Activated CD4-positive, alpha-beta T cell treated with anti-CD3 and anti-CD28 coated beads, Interleukin-2, Interleukin-6, amounts not matched to agents 100 ng/mL and 50 ng/mL, durations not matched to agents 16 hours and 8 hours (primary cell): ENCODE measurements at places on chromosomes 3 and 15.
A peak's percentile ranks its signal among the peaks of the same experiment; 100 is the strongest.

GRCh38 chr15:101123222-101123910 is 128.5 kb downstream of the CHSY1 start:
- no peak for DNase-seq

DNA sequence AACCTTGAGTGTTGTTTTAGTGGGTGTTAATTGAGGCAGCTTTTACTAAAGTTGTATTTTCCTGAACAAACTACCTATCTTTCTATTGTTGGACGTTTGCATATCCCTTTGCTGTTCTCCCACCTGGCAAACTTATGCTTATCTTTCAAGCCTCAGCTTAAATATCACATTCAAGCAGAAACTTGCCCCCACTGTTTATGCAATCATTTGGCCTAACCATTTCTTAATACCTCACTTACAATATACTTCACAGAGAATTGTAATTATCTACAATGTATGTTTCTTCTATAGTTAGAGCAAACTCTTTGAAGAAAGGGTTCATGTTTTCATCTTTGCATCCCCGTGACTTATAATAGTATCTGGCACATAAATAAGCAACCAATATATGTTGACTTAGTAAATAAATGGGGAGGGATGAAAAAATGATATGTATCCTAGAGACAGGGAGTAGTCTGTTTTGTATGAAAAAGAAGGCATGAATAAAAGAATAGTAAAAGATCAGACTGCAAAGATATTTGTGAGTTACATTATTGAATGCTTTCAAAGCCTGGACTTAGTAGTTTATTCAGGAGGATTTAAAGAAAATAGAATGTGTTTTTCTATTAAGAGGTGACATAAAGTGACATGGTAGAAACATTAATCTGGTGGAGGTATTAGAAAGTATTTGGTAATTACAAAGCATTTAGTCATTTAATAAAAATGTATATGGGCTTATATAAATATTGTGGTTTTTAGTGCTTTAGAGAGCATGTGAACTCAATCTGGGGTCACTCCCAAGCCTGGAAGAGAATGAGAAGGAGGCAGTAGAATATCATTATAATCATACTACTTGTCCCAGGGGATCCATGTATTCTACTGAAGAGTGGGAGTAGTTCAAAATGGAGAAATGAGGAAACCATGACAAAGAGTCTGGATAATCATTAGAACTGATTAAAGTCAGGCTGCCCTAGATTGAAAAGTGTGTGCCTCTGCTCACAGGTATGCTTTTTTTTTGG is 60.0 kb upstream of the DCBLD2 start:
- no peak for DNase-seq

DNA sequence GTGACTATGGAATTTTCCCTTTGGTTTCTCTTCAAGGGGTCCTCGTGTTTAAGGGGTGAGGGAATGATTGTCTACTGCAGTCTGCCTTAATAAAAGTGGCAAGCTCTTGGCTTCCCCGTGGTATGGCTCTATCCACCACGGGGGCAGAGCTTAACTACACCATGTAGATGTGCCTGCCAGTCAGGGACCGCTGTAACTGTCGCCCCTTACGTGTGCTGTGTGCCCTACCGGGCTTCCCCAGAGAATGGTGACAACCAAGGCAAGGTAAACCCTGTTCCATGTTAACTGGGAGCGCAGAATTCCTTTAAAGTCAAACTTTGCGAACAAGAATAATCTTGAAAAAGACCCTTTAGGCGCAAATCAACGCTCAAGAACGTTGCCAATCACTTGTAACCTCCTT is 966 bp upstream of the C3orf80 start:
- no peak for DNase-seq

DNA sequence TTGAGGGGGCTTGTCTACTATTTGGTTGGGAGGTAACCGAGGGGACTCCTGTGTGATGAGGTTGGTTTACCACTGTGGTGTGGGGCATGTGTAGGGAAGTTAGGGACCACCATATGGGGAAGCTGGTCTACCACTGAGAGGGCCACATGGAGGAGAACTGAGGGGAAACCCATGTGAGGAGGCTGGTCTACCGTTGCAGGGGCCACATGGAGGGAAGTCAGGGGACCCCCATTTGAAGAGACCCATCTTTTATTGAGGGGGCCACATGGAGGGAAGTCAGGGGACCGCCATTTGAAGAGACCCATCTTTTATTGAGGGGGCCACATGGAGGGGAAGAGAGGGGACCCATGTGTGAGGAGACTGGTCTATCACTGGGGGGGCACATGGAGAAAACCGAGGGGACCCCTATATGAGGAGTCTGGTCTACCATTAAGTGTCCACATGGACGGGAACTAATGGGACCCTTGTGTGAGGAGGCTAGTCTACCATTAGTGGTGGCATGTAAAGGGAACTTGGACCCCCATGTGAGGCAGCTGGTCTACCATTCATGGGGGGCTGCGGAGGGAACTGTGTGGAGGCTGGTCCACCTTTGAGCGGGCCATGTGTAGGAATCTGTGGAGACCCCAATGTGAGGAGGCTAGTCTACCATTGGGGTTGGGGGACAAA is 165.5 kb downstream of the FBLN2 start:
- no peak for DNase-seq

DNA sequence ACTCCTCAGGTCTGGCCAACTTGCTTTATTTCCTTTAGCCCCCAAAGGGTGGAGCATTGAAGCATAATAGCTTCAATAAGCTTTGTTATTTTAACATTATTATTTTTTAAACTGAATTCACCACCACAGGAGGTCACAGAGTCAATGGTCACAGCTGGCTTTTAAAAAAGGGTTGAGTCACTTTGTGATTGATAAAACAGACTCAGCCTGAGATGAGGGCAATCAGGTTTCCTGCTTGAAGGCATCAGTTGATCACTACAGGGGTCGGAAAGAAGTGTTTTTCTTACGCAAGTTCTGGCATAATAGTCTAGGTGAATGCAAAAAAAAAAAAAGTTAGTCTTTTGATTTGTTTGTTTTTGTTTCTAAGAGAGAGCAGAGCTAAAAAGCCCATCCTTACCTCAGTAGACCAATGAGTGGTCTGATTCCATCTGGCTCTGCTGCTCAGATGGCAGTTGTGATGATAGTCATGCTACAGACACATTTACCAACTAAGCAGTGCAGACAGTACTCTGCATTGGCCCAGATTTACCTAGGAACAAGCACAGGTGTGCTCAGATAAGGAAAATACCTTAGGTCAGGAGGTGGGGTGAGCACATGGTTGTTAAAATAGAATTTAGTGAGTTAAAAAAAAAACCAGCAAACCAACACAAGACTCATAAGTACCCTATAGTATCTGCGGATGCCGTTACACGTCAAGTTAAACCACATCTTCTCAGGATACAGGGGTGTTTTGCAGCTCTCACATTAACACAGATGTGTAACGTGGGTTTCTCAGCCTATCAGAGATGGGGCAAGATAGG is 22.6 kb downstream of the ZNF80 start:
- DNase-seq, result peak; percentile 85

- no peak for DNase-seq
Observed at GRCh38 chr3:50714946-50715345, 40.2 kb downstream of the DOCK3 start.

DNA sequence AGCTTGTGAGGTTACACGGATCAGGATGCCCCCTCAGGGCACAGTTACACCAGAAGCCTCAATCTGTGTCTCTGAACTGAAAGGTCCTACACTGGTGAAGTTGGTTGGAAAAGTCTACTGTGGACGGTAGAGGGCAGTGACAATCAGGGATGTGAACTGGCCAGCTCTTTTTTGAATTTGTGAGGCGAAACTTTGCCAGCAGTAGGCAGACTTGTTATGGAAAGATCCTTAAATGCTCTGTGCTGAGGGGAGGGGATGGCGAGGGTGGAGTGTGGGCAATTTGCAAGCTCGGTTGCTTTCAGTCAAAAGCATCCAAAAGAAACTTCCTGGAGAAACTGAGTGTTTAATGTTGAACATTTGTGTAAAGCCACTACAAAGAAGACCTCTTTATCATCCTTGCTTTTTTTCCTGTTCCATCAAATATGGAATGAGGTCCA is 127.4 kb upstream of the ABHD17C start:
- DNase-seq, result peak; percentile 42

- no peak for DNase-seq
Observed at GRCh38 chr3:38601956-38602550, 47.4 kb downstream of the SCN5A start.
